ENCODE measurements at places on chromosomes 3 and 15.

DNA sequence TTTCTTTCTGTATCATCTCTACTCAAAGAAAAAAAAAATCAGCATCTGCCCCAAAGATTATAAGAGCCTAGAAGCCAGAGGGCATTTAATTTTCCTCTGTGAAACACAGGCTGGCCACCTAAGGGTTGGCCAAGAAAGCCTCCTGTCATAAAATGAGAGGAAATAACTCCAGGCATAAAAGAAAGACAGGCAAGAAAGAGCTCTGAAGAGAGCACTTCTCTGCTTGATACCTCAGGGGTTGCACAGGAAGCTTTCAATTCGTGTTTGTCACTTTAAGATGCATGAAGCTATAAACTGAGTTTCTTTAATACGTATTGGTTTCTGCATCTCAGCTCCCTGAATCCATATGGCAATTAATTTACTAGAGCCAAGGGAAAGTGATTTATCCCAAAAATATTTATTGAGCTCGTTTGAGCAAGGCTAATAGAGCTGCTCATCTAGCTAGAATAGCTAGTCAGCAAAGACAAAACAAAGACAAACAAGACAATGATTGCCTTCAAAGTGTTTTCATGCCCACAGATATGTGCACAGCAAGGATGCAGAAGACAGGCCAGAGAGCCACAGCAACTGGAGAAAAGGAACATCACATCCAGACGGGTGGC lies 35.5 kb downstream of the ATP8B4 start:
- DNase-seq, result no peak

- DNase-seq, result no peak
Measured at GRCh38 chr3:171982828-171983227, 56.5 kb upstream of the FNDC3B start.

- no peak for DNase-seq
Measured at GRCh38 chr3:78601249-78601648, 1166.5 kb downstream of the ROBO1 start.

- no peak for DNase-seq
Measured at GRCh38 chr3:141795276-141795675, 32.1 kb downstream of the GRK7 start.

GRCh38 chr3:75180945-75181298 lies 483.2 kb upstream of the FRG2C start:
- DNase-seq, result no peak

GRCh38 chr15:64568765-64569164 lies 108.4 kb downstream of the ZNF609 start:
- no peak for DNase-seq

DNA sequence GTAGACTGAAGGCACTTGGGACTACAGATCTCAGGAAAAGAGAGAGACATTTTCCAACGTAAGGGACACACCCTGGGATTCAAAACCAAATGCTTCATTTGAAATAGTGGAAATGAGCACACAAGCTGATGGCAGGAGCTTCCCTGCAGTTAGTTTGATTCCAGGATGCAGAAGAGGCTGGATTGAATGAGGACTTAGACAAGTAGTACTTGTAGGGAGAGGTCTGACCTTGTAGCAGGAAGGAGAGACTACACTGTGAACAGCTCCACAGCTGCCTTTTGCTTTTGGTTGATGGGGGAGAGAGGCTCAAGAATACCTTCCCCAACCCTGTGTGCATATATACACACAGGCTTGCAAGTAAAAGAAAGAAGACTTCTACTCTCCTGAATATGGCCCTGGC lies 51.5 kb downstream of the PDE8A start:
- DNase-seq, result no peak

DNA sequence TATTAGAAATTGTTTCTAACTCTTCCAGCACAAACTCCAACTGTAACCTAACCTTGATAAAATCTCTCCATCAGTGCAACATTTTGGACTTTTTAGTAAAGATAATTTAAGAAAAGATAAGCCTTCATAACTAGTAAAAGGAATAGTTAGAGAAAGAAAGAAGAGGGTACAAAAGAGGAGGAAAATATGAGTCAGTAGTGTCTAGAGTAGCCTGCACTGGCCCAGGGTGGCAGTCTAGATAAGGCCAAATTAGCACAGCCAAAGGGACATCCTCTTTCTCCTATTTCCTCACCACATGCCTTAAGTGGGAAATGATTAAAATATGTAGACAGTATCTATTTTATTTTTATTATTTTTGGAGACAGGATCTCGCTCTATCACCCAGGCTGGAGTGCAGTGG lies 3.7 kb downstream of the PROS1 start:
- DNase-seq, result peak; percentile 86

DNA sequence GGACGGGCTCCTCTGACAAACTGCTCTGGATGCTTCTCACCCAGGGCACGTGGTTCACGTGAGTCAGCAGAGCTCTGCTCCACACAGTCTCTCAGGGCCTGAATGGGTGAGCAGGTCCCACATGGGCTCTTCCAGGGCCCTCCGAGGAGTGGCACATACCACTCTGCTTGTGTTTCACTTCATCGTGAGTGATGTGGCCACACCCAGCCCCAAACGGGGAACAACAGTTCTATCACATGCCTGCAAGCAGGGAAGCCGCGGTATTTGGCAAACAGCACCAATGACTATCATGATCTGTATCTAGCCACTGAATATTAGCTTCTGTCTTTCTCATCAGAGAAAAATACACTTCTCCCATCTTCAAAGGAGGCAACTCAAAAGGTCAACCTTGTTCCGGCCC lies 352.8 kb downstream of the GABRG3 start:
- DNase-seq, result peak; percentile 79

DNA sequence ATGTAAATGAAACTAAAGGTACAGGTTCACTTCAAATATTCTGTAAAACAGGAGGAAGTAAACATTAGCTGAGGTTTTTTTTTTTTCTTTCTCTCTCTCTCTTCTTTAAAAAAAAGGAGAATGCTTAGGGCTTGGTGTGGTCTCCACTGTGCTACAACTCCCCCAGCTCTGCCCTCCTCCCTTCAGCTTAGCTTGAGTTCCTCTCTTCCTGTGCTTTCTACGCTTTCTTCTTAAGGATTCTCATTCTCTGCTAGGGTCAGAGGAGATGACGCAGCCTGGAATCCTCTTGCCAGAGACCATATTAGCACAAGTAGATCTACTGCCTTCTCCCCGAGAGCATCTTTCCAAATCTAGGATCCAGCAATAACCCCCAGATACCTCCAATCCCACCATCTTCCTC lies 69.1 kb upstream of the SNRK start:
- no peak for DNase-seq

GRCh38 chr3:47577583-47578118 lies 1.0 kb downstream of the CSPG5 start:
- DNase-seq, result no peak

- peak; percentile 88 for DNase-seq
Measured at GRCh38 chr15:101258238-101259144, 6.6 kb upstream of the CHSY1 start.

GRCh38 chr15:79991826-79992225 lies 20.8 kb upstream of the BCL2A1 start:
- peak; percentile 70 for DNase-seq

DNA sequence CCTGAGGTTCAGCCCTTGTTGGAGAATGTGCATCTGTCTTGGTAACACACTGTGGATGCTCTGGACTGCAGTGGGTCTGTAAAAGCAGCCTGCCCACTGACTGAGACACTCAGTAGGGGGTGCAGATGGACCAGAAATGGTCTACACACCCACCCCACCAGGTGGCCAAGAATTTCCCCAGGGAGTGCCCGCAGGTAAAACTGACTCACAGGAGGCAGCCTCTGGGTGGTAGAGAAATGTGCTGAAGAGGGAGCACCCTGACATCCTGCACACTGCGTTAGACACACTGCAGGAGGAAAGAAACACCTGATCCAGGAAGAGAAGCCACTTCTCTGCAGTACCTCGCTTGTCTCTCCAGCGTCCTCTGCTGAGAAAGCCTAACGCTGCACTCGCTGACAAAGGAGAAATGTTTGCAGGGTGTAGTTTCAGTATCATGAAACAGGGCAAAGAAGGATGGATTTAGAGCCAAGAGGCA lies 109.5 kb upstream of the ABHD17C start:
- DNase-seq, result no peak

DNA sequence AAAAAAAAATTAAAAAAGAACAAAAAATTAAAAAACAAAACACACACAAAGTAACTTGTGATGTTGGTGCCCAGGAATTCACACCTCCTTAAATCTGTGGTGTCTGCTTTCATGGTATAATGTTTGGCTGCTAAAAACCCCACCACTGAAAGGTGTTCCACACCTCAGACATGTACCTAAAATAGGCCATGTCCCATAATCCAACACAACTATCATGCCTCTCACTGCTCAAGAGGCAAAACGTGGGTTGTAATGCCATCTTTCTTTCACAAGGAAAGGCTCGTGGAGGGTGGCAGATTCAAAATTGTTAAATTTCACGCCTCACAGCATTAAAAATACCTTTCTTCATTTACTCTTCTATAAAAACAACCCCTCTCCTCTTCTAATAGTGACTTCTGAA lies 29.5 kb downstream of the MKRN2 start:
- no peak for DNase-seq

All from hematopoietic multipotent progenitor cell treated with erythropoietin and hydrocortisone succinate and interleukin-3 and kit ligand, for 4 days (in vitro differentiated cells).